ENCODE measurements at places on chromosomes 5 and 9.

- DNase-seq: no peak
These were observed 89.2 kb downstream of the SEMA4D start for GRCh38 chr9:89408628-89409101.

GRCh38 chr9:127049044-127049443, 73.4 kb downstream of the ANGPTL2 start:
- no peak for DNase-seq

DNA sequence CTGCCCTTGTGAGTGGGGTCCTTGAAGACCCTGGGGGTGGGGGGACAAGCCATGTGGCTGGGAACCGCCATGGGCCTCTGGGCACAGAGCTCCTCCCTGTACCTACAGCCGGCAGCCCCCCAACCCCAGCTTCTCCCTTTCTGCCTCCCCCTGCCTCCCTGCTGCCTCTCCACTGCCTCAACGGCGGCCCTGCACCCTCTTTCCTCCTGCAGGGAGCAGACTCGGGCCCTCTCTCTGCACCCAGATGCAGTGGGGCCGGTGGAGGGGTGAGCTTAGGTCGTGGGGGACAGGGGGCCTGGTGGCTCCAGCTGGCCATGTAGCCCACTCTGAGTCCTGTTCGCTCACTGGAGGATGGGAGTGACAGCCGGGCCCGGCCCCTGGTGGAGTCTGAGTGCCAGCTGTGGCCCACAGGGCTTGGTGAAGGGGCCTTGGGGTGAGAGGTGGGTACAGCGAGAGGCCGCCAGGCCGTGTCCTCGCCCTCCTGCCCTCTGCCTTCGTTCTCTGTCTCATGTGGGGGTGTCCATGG, 139.3 kb upstream of the COL5A1 start:
- no peak for DNase-seq

DNA sequence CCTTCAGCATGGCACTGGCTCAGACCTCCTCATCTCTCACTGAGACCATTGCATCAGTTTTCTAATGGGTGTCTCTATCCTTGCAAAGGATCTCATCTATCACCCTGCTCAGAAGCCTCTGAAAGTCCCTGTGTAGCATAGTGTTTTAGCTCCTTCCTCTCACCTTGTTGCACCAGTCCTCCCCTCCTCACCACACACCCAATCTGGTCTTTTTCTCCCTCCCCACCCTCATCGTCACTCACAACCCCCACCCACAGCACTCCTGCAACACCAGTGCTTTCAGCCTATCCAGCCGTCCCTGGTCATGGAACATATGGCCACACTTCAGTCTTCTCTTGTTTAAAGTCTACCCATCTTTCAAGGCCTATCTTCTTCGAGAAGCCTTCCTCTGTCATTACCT, 74.5 kb downstream of the ANGPTL2 start:
- no peak for DNase-seq
